Stimulated activated CD4-positive, alpha-beta T cell treated with anti-CD3 and anti-CD28 coated beads, Interleukin-1b, Interleukin-23, amount 100 ng/mL, for 1 hour (primary cell): ENCODE measurements at places on chromosomes 4 and X.

DNA sequence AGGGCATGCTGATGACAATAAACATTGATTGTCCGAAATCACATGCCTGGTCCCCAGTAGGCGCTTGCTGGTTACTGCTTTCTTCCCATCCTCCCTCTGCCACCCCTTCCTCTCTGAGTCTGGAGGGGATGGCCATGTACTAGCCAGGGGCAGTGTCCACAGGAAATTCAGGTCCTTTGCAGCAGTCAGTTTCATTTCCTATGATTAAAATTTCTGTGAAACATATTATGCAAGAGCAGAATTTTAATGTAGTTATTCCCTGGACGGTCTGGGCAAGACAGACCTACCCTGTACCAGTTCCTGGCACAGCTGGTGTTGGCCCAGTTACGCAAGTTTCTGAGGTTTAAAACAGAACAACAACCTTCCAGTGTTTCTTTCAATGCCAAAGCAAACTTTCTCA lies 28.2 kb upstream of the TLR2 start:
- no peak for DNase-seq

GRCh38 chr4:173609158-173609557 lies 79.1 kb upstream of the HAND2 start:
- no peak for DNase-seq

- DNase-seq: no peak
These were observed 108.3 kb downstream of the JADE1 start for GRCh38 chr4:128917781-128918180.

DNA sequence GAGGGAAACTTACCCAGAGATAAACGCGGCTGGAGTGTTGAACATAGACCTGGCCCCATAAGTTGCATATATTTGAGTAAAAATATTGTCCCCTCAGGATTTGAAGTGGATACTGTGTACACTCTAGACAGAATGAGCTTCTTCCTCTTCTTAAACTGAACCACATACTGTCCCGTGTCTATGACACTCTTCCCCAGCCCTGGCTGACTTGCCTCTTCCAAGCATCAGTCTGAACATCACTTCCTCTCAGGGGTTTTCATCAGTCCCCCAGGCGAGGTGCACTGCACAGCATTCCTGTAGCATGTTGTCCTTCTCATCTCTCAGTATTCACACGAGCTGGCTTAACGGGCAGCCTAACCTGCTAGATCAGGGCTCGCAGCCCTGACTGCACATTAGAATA lies 80.5 kb upstream of the TMEM150C start:
- no peak for DNase-seq

- DNase-seq: no peak
These were observed 15.7 kb downstream of the L1CAM start for GRCh38 chrX:153870288-153870690.

DNA sequence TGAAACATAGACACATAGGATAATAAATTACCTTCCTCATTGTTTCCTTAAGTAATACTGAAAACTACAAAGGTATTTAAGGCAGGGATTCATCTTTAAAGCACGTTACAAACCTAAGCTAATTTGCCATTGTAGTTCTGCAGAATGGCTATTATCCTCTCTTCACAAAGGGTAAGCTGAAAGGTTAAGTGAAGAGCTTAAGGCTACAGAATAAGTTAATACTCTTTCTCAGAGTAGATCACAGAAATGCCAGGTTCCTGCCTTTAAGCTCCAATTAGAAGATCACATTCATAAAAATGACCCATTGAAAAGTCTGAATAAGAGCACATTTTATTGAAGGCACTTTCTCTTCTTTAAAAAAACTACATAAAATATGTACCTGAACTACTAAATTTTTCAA lies 42.1 kb upstream of the PRDM5 start:
- DNase-seq: no peak
